ENCODE measurements at places on chromosomes 6 and 20. TPM values are rescaled to one million over a fixed set of nuclear protein-coding genes. Genes with fewer than 3 reads are reported as not detected.

RNF182 gene
- 3.1 TPM for total RNA-seq

GATA5 gene
- total RNA-seq, result 0.45 TPM

PRSS16 gene
- 3.3 TPM for total RNA-seq

GPX5 gene
- total RNA-seq, result not detected

RBCK1 gene
- total RNA-seq, result 138 TPM

HS3ST5 gene
- total RNA-seq, result not detected

SMLR1 gene
- not detected for total RNA-seq

AGER gene
- 1.2 TPM for total RNA-seq

ACTL10 gene
- not detected for total RNA-seq

MUC22 gene
- 0.03 TPM for total RNA-seq

ANKRD6 gene
- total RNA-seq, result 2.0 TPM

RMND1 gene
- total RNA-seq, result 14.7 TPM

HTR1B gene
- total RNA-seq, result 0.18 TPM

YIPF3 gene
- total RNA-seq, result 67.4 TPM

TAGAP gene
- not detected for total RNA-seq

RAET1L gene
- 0.44 TPM for total RNA-seq

MYLK2 gene
- 0.65 TPM for total RNA-seq

PDE10A gene
- 27.3 TPM for total RNA-seq

OTOR gene
- not detected for total RNA-seq

LPA gene
- 0.09 TPM for total RNA-seq

VSX1 gene
- total RNA-seq, result 0.99 TPM

SHLD1 gene
- total RNA-seq, result 7.3 TPM

DACT2 gene
- 0.08 TPM for total RNA-seq

LRRN4 gene
- not detected for total RNA-seq

CDC40 gene
- total RNA-seq, result 11.0 TPM

PLN gene
- total RNA-seq, result not detected

KIF13A gene
- total RNA-seq, result 17.5 TPM

EYA4 gene
- total RNA-seq, result 8.0 TPM

HDGFL1 gene
- not detected for total RNA-seq

SIRPG gene
- not detected for total RNA-seq

IRF4 gene
- 0.25 TPM for total RNA-seq

SLCO4A1 gene
- 12.2 TPM for total RNA-seq

OXT gene
- total RNA-seq, result not detected

MCUR1 gene
- total RNA-seq, result 14.4 TPM

MAS1 gene
- total RNA-seq, result not detected

TMC2 gene
- total RNA-seq, result not detected

SMOC2 gene
- not detected for total RNA-seq

FAM162B gene
- not detected for total RNA-seq

SLC26A8 gene
- 0.10 TPM for total RNA-seq

BPIFA1 gene
- not detected for total RNA-seq

TTLL9 gene
- 0.10 TPM for total RNA-seq

UNC5CL gene
- total RNA-seq, result 0.76 TPM

SLC22A7 gene
- total RNA-seq, result not detected

VSTM2L gene
- 18.5 TPM for total RNA-seq
